ENCODE measurements at places on chromosomes 11 and 22.

DNA sequence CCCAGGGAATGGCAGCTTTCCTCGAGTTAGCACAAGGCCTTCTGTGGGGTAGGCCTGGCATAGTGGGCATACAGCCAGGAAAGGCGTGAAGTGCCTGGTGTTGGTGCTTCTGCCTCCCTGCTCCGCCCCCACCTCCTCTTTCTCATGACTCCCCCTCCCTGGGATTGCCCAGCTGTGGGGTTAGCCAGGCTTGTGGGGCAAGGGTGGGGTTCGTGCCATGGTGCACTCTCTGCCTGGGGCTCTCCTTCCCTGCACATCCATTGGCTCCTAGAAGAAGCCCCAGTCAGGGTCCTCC is 236.8 kb upstream of the NCAM1 start:
- no peak for DNase-seq

DNA sequence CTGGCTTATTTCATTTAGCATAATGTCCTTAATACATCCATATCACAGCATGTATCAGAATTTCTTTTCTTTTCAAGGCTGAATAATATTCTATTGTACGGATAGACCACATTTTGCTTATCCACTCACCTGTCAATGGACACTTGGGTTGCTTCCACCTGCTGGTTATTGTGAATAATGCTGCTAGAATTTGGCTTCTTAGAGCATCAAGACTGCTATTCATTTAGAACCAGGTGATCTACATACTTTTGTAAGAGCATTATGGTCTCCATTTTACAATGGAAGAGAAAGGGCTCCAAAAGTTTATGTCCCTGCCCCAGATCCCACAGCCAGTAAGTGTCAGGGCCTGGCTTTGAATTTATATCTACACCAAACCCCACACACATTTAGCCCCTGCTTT is 100.7 kb upstream of the CD82 start:
- no peak for DNase-seq

DNA sequence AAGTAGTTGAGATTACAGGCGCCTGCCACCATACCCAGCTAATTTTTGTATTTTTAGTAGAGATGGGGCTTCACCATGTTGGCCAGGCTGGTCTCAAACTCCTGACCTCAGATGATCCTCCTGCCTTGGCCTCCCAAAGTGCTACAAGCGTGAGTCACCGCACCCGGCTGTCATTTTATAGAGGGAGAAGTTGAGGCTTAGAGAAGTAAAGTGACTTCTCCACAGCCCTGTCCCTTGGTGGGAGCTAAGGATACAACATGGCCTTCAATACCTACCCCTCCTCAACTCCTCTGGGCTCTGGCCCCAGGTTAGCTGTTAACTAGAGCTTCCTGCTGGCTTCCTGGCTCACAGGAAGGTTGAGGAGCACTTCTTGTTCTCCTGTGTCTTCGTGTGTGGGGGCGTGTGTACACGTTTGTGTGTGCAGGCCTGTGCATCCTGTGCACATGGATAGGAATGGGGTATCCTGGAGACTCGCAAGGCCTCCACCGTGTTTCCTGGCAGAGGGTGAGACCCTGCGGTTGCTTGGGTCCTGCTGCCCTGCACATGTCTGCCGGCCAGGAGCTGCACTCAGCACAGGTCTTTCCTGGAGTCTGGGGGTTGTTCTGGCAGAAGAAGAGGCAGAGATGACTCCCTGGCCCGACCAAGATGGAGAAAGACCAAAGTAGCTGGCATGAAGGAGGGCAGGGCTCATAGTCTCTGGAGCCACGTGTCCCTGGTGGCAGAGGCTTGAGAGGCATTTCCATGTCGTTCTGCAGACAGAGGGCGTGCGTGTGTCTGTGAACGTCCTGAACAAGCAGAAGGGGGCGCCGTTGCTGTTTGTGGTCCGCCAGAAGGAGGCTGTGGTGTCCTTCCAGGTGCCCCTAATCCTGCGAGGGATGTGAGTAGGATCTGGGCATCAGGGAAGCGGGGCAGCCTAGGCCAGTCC is 2.4 kb downstream of the SIDT2 start:
- DNase-seq, result no peak

DNA sequence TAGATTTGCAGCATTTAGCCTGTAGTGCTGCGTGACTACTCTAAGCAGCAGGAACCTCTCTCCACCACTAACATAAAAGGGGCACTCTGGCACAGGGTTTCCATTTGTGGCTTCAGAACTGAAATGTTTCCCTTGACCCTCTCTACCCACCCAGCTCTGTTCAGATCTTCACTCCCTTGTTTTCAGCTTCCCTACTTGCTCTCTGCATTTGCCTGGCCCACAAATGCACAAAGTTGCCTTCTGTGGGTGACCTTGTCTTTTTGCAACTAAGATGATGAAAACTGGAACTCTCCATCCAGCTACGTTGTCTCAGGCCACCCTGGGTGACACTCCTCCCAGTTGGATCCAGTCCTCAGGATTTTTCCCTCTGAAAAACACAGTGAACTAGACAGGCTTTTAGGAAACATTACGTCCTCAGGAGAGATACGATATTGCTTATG is 19.8 kb upstream of the PSMA1 start:
- DNase-seq, result no peak

GRCh38 chr22:36077271-36077670 is 48.6 kb upstream of the RBFOX2 start:
- no peak for DNase-seq

GRCh38 chr11:75492181-75492820 is 33.4 kb downstream of the GDPD5 start:
- no peak for DNase-seq

GRCh38 chr22:26780521-26780920 is 123.1 kb downstream of the MIAT start:
- DNase-seq, result no peak

DNA sequence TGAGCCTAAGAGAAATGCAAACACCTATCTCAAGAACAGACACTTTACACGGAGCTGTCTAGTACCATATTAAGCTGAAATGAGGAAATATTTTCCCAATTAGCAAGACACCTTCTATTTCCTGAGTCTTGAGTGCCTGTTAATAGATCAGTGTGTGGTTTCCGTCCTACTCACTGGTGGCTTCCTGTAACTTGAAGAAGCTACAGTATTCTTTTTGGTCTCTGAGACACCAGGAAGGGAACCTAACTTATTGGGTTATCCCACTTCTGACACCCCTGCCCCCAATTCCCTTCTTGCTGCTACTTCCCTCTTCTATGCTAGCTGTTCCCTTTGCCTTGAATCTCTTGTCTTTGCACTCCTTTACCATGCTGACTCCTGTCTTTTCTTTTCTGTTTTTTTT is 92.7 kb downstream of the FDX1 start:
- DNase-seq, result no peak

GRCh38 chr22:37026325-37026724 is 6.8 kb downstream of the MPST start:
- DNase-seq, result no peak

- no peak for DNase-seq
These were observed 402.3 kb upstream of the NARS2 start for GRCh38 chr11:78977009-78977408.

DNA sequence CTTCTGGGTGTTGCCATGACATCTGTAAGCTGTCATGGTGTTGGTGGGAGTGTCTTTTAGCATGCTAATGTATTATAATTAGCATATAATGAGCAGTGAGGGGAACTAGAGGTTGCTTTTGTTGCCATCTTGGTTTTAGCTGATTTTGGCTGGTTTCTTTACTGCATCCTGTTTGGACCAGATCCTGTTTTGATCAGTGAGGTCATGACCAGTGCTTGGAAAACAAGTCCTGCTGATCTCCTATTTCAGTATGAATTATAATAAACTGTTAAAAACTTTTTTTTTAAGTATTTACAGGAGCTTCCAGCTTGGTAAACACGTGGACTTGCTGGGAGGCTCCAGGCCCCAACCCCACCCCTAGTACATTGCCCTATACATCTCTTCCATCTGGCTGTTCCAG is 30.5 kb upstream of the P4HA3 start:
- DNase-seq, result no peak

DNA sequence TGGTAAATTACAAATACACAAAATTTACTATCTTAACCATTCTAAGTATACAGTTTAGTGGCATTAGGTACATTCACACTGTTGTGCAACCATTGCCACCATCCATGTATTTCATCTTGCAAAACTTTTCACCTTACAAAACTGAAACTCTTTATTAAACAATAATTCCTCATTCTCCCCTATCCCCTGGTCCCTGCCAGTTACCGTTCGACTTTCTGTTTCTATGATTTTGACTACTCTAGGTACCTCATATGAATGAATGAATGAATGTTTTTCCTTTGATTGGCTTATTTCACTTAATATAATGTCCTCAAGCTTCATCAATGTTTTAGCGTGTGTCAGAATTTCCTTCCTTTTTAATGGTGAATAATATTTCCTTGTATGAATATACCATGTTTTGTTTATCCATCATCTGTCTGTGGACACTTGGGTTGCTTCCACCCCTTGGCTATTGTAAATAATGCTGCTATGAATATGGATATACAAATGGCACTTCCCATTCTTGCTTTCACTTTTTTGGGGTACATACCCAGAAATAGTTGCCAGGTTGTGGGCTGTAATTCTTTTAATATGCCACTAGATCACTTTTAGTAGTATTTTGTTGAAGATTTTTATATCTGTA is 93.0 kb downstream of the UVRAG start:
- no peak for DNase-seq

GRCh38 chr11:117458275-117459122 is 130.8 kb downstream of the CEP164 start:
- DNase-seq, result peak; percentile 29

- no peak for DNase-seq
These were observed 4.4 kb upstream of the WEE1 start for GRCh38 chr11:9568854-9569587.

DNA sequence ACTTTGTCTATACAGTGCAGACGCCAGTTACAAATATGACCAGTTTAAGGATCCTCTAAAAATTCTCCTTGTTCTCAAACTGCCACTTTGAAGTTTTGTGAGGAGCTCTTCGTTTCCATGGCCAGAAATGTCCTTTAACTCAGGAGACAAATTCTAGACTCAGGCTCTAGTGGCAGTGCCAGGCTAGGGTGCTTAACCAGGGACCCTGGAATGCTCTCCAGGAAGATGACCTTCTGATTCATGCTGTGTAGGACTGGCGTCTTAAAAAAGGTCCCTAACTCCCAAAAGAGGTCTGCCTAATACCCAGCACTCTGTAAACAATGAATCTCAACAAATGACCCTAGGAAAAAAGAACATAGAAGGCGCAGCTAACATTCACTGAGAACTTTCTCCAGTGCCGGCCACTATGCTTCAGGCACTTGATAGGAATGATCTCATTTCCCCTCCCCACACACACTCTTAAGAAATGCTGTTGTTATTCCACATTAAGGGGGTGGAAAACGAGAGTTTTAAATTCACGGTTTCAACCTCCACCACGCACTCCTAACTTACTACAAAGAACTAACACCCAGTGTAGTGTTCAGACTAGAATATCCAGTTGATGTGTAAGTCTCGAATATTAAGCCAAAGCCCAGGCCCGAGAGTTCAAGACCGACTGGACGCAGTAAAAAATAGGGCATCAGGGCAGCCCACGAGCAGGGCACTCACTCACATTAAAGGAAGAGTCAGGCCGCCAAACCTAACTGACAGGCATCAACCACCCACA is 747 bp downstream of the NXF1 start:
- DNase-seq, result no peak

DNA sequence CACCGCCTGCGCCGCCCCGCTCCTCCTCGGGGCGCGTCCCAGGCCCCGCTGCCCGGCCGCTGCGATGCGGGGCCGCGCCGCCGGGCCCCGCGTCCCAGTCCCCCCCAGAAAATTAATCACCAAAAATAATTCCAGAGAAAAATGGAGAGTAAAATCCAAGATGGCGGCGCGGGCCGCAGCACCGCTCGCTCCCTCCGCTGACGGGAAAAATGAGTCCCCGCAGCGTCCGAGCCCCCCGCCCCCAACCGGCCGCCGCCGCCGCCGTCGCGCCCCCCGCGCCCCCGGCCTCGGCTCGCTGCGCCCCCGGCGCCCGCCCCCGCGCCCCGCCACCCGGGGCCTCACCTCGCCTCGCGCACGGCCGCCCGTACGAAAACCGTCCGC is at the start of gene KMT5B:
TSS of gene KMT5B (minus strand) at position 162 of the 381 bp plus-strand sequence. CDS start 23,220 bp downstream, outside the sequence.
- no peak for DNase-seq

GRCh38 chr11:104661901-104662300 is 236.4 kb downstream of the CASP12 start:
- DNase-seq, result no peak

DNA sequence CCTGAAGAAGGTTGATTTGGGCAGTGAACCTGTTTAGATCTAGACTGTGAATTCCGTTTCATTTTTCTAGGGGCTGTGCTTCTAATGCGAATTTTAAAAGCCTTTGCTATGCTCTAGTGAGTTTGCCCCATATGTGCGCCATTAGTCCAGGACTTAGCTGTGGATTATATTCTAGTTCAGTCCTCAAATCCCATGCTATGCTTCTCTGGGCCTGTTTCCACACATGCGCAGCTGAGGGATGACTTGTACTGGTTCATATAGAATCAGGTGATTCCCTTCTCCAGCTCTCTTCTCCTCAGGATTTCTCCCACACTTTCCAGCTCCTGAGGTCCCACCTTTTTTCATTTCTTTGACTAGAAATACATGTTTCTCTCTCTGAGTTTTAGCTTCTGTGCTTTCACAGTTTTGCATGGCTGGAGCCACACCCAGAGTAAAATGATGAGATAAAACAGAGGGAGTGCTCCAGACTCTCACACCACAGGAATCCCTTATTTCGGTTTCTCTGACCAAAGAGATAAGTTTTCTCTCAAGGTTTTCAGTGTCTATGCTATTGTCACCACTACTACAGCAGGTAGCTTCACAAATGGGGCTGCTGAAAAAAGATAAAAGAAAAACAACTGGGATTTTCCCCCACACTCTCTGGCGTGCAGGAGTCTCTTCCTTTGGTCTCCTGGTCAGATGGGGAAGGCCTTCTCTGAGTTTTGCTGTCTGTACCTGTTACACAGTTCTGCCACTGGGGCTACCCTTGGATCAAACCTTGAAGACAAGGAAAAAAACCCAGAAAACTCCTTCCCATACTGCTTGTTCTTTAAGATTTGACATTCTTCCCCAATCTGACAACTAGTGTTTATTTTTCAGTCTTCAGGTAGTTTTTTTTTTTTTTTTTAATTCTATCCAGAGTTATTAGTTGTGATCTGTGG is 96.2 kb upstream of the TEAD1 start:
- no peak for DNase-seq

DNA sequence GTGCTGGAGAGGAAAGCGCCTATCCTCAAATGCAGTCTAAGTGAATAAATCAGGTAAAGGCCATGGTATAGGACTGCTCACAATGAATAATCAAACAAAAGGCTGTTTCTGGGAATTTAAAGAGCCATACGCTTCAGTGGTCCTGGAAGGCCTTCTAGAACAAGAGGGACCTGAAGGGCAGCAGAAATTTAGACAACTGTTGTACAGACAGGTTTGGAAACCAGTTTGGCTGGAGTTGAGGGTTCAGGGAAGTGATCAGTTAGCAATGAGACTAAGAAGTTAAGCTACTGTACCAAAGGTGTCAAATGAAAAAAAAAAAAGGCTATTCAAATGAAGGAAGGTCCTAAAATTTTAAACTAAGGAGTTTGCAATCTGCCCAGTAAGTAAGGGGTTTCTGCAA is 56.6 kb upstream of the SCUBE2 start:
- no peak for DNase-seq

- no peak for DNase-seq
These were observed 275.5 kb downstream of the SOX6 start for GRCh38 chr11:16080688-16081381.
